ENCODE measurements at places on chromosomes 1 and 21. TPM values are rescaled to one million over a fixed set of nuclear protein-coding genes. Genes with fewer than 3 reads are reported as not detected.

- peaks cover 72% of the 10 kb centered on the region for H3K36me3 ChIP-seq
- no peaks in the 10 kb centered on the region for H3K27me3 ChIP-seq
- H3K4me1 ChIP-seq: no peaks in the 10 kb centered on the region
- H3K4me3 ChIP-seq: no peak overlapping the region
- no peak overlapping the region for H3K27ac ChIP-seq
Measured at GRCh38 chr1:235802573-235803346, 63.9 kb downstream of the LYST start.

The RHEX gene
- 34.8 TPM for total RNA-seq

DNA sequence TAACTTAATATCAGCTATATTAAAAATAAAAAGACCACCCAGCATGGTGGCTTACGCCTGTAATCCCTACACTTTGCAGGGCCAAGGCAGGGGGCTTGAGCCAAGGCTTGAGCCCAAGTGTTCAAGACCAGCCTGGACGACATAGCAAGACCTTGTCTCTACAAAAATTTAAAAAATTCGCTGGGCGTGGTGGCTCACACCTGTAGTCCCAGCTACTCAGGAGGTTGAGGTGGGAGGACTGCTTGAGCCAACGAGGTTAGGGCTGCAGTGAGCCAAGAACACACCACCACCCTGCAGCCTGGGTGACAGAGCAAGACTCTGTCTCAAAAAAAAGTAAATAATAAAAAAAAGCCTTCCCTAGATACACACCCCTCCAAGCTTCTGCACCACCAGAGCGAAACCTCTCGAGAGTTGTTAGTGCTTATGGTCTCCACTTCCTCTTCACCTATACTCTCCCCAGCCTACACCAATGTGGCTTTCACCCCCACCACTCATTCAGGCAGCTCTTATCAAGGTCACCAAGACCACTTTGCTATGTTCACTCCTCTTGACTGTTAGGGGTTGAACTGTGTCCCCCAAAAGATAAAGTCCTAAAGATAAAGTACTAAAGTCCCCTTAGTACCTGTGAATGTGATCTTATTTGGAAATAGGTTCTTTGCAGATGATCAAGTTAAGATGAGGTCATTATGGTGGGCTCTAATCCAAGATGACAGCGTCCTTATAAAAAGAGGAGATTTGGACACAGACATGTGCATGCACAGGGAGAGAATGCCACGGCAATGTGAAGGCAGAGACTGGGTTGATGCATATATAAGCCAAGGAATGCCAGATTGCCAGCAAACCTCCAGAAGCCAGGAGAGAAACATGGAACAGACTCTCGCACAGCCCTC is 6.8 kb upstream of the PPP1R15B start:
- H3K27ac ChIP-seq: peak overlapping the region; percentile 84
- peak overlapping the region; percentile 29 for H3K4me3 ChIP-seq
- no peaks in the 10 kb centered on the region for H3K27me3 ChIP-seq

DNA sequence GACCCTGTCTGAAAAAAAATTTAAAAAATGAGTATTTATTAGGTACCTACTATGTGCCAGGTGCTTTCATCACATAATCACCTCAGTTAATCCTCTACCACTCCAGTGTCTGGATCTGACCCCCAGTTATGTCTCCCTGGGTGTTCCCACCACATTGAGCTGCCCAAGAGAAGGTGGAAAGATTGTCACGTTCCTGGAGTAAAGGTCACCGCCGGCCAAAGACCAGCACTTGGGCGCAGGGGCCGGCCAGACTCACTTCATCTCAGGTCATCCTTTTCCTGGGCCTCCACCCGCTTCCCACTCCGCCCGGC is 714 bp downstream of the PYCR2 start:
- no peak for DNase-seq
- no peaks in the 10 kb centered on the region for H3K27me3 ChIP-seq
- peaks cover 45% of the 10 kb centered on the region for H3K36me3 ChIP-seq
- H3K4me1 ChIP-seq: peaks cover 20% of the 10 kb centered on the region
- H3K27ac ChIP-seq: peak overlapping the region; percentile 88
- H3K4me3 ChIP-seq: peak overlapping the region; percentile 95

The SPRR2B gene
- total RNA-seq: not detected

Data from activated B cell treated with CpG ODN at 0.5 μM for 24 hours (primary cell).